Stimulated activated CD8-positive, alpha-beta memory T cell treated with anti-CD3 and anti-CD28 coated beads, Interleukin-4, amount 100 ng/mL, for 4 hours (primary cell): ENCODE measurements at places on chromosomes 3 and 15.

DNA sequence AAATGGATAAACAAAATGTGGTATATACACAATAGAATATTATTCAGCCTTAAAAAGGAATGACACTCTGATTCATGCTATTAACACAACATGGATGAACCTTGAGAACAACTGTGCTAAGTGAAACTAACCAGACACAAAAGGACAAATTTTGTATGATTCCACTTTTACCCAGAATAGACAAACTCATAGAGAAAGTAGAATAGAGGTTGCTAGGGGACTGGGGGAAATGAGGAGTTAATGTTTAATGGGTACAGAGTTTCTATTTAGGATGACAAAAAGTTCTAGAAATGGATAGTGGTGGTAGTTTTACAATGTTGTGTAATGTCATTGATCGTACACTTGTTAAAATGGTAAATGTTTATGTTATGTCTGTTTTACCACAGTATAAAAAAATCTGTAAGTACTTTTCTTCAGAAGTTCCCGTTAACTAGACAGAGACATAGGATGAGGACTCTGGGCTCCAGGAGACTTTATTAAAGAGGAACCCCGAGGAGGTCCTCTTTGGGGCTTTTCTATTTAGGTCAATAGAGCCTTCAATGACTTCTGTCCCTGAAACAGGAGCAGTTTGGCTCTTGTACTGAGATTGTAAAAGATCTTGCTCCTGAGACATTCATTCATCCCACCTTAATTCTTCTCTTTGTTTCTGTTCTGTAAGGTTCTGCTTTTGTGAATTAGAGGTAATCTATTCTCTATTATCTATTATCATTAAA is 24.5 kb downstream of the ABHD6 start:
- DNase-seq: no peak

DNA sequence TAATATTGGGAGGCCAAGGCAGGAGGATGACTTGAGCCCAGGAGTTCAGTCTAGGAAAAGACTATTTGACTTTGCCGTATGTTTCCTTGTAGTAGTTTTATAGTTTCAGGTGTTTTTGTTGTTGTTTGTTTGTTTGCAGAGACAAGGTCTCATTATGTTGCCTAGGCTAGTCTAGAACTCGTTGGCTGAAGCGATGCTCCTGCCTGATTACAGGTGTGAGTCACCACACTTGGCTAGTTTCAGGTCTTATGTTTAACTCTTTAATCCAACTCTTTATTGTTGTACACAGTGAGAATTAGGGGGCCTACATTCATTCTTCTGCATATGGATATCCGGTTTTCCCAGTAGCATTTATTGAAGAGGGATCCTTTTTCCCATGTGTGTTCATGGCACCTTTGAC is 32.0 kb downstream of the FAIM start:
- DNase-seq: no peak

DNA sequence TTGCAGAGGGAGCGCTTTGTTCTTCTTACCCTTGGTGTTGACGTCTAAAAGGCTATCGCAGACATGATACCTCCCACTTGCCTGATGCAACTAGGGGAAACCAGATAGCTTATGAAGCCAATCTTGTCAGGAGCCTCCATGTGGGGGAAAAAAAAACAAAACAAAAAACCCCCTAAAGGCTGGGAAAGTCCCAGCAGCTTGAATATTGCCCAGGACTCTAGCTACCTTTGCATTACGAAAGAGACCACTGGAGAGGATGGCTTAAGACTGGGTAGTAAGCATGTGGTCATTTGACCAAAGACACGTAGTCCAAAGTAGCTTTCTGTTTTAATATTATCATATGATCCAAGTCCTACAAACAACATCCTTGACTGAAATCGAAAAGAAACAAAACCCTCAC is 120.7 kb upstream of the WNT5A start:
- no peak for DNase-seq

DNA sequence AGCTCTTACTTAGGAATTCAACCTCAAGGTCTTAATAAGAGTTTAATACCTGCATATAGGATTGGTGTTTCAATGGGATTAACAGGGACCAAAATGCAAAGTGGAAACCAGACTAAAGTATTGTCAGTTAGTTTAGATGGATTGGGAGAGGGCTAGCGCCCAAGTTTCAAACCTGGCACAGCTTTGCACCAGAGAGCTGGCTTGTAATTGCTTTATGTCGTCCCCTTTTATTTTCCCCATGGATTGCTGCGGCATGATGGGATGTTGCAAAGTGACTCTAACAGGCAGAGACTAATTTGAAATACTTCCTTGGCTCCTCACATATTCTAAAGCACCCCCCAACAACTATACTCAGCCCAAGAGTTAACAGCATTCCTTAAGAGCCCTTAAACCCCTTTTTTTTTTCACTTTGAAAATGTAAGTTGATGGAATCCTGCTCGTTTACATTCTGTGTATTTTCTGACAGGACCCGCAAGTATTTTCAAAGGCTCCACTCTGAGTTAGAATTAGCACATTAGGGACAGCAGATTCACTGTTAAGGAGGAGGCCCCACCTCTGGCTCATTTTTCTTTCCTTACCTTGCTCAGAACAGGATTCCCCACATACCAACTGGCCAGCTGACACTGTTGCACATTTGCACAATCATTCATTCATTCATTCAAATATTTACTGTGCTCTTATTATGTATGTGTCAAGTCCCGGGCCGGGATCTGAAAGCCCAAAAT is 214.2 kb downstream of the ERC2 start:
- no peak for DNase-seq

GRCh38 chr3:31980530-31981205 is 394 bp downstream of the OSBPL10 start:
- DNase-seq: no peak

DNA sequence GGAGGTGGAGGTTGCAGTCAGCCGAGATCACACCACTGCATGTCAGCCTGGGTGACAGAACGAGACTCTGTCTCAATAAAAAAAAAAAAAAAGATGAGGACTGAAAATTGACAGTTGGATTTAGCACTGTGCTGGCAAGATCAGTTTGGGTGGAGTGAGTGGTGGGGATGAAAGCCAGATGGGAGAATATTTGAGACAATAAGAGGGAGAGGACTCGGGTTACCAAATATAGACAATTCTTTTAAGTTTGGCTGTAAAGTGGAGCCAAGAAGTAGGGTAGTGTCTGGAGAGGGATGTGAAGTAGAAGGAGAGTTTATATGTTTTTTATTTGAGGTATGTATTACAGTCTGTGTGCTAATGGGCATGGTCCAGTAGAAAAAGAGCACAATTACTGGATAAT is 20.4 kb downstream of the TMOD3 start:
- DNase-seq: no peak

DNA sequence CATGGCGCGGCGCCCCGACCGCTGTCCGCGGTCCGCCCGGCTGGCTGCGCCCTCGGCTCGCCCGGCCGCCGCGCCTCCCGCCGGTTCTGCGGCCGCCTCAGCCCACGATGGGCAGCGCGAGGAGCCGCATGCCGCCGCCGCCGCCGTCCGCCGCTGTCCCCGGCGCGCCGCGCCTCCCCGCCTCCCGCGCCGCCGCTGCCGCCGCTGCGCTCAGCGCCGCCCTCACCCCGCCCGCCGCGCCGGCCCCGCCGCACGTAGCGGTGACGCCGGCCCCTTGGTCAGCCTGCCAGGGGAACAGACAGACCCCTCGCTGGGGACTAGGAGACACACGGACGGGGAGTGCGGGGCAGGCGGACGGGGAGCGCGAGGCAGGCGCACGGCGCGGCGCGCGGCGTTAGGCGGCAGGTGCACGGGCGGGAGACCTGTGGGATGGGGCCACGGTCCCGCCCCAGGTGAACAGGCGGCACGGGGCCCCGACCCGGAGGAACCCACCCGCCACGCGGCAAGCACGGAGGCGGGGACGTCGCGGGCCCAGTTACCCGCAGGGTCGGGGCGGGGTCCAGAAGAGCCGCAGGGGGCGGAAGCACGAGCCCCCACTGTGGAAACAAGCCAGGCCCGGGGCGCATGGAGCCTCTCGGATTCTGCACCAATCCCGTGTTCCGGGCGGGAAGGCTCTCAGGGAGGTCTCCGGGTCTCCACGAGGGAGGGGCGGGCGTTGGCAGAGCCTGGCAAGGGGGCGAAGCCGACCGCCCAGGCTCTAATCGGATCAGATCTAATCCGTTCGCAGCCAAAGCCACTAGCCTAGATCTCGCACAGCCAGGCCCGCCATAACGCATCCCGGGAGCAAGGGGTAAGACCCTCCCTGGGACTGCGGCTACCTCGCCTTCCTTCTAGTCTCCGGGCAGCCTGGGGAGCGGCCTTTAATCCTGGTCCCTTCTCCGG is at the start of gene CSPG5:
Gene CSPG5 (minus strand): TSS at position 175 of the 942 bp plus-strand sequence. CDS start 172 bp downstream, at position 3.
- no peak for DNase-seq
